ENCODE measurements at places on chromosomes 7 and 10. TPM values are rescaled to one million over a fixed set of nuclear protein-coding genes. Genes with fewer than 3 reads are reported as not detected.

DNA sequence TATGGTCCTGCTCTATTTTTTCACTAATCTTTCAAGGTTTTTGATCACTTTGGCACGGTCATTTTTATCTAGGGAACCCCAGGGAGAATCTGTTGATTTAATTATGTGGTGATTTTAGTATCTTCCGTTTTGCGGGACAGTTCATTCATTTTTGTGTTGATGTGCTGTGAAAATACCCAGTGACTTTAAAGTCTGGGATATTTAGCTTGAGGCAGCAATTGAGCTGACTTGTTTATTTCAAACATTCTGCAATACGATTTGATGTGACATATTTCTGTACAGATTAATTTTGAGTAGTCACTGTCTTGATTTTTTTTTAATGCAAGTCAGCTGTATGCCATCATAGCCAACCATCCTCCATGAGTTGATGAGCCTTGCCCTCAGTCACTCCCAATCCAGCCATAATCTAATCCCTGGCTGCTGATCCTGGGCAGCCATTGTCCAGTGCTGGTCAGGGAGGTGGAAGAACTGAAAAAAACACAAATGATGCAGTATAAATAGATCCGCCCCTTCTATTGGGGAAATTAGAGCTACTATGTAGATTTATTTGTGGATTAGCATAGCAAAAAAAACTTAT, 183.4 kb downstream of the CCSER2 start:
- DNase-seq = no peak

DNA sequence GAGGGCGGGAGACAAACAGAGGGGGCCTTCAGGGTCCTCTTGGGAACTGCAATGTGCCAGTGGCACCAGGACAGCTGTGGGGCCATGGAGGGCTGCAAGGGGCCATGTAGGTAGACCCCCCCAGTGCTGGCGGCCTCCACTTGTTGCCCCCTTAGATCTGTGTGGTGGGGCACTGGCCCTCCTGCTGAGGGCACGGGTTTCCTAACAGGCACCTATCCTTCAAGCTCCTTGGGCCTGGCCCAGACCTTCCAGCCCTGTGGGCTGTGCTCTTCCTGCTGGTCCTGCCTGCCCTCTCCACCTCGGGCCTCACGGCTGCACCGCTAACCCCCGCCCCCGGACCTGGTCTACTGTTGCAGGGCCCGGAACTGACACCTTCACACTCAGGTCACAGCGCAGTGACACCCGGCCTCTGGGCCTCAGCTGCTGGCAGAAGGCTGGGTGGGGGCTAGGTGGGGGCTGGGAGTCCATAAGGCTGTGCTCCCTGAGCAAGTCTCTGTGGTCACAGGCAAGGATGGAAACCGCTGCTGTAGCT, 12.6 kb downstream of the RASGEF1A start:
- no peak for DNase-seq

CAV2 gene
- total RNA-seq = not detected

CALY gene
- total RNA-seq = not detected

GRCh38 chr10:98030093-98030821, at the start of gene CRTAC1:
TSS of gene CRTAC1 (minus strand) at chr10:98030621. CDS start at chr10:98030472, 149 bp downstream.
- no peak for DNase-seq

- no peak for DNase-seq
Measured at GRCh38 chr7:6649241-6649961, 12.3 kb downstream of the ZNF316 start.

Data from activated naive CD4-positive, alpha-beta T cell treated with anti-CD3 and anti-CD28 coated beads for 36 hours (primary cell).